ENCODE measurements at places on chromosomes 4 and X. TPM values are rescaled to one million over a fixed set of nuclear protein-coding genes. Genes with fewer than 3 reads are reported as not detected.
A peak's percentile ranks its signal among the peaks of the same experiment; 100 is the strongest.

GRCh38 chr4:24730256-24731001 is 64.9 kb upstream of the SOD3 start:
- peak overlapping the region; percentile 73 for H3K27ac ChIP-seq
- H3K27me3 ChIP-seq: no peaks in the 10 kb centered on the region
- H3K4me1 ChIP-seq: peaks cover 5% of the 10 kb centered on the region

GRCh38 chrX:11380187-11380844 is 87.1 kb downstream of the AMELX start:
- H3K27me3 ChIP-seq: no peaks in the 10 kb centered on the region
- no peak overlapping the region for H3K4me3 ChIP-seq
- peaks cover 2% of the 10 kb centered on the region for H3K4me1 ChIP-seq
- no peak overlapping the region for H3K27ac ChIP-seq
- H3K36me3 ChIP-seq: no peaks in the 10 kb centered on the region

DNA sequence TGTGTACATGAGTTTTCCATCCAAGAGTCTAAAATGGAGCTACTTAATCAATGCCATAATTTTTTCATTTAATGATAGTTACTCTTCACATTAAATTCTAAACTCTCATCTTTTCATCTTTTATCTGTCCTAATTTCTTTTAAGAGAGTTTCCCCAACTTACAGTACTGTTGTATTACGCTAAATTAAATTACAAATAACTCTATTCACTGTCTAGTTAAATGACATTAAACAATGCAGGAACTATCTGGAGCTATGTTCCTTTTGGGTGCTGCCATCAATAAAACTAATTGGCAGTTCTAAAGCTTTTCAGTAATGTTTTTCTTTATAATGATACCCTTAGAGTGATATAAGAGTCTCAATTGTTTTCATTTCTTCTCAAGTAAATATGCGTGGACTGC is 227.6 kb downstream of the ANKRD50 start:
- H3K4me1 ChIP-seq: no peaks in the 10 kb centered on the region
- H3K36me3 ChIP-seq: peaks cover 1% of the 10 kb centered on the region
- H3K27ac ChIP-seq: no peak overlapping the region
- no peak for DNase-seq
- no peaks in the 10 kb centered on the region for H3K27me3 ChIP-seq

DNA sequence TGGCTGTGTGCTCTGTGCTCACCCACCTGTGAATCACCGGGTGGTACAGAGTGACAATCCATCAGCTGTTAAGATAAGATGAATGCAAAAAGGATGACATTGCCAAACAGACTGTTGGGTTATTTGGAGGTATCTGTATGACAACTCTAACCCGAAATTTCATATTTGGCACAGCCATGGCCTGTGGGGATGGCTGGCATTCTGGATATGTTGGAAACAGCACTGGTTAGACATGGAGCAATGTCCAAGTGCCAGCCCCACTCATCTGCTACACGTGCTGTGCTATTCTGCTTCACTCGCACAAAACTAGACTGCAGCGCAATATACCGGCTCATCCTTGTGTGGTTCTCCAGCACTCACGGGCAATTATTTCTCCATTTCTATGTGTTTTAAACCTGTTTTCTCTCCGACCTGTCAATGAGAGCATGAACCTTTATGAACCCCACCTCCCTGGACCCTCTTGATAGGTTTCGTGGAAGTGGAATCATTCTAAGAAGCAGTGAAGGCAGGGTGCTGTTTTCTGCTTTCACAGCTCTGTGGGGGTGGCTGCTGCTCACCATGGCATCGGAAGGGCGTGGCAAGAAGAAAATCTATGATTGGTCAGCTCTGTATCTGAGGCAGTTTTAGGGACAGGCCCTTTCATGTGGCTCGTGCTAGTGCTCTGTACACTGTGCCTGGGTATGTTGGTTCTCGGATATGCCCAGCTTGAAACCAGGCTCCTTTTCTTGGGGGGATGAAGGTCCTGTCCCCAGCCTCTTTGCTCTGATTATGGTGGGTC is 94.9 kb downstream of the ENPP6 start:
- H3K4me1 ChIP-seq: no peaks in the 10 kb centered on the region
- peaks cover 2% of the 10 kb centered on the region for H3K27me3 ChIP-seq
- no peak overlapping the region for H3K4me3 ChIP-seq
- H3K36me3 ChIP-seq: no peaks in the 10 kb centered on the region
- no peak for DNase-seq
- H3K27ac ChIP-seq: no peak overlapping the region

- no peak within 1 kb of the TSS for H3K4me3 ChIP-seq
- DNase-seq: peak; percentile 92
- peak within 1 kb of the TSS; percentile 52 for H3K27ac ChIP-seq
- H3K36me3 ChIP-seq: no peaks in the 10 kb centered on the region
- no peaks in the 10 kb centered on the region for H3K27me3 ChIP-seq
These were observed at the start of gene TMSB15A for GRCh38 chrX:102515975-102516941. Gene TMSB15A, minus strand, starts transcription at chrX:102516739.

GRCh38 chr4:168569066-168569930 is 72.4 kb downstream of the PALLD start:
- DNase-seq: no peak
- no peaks in the 10 kb centered on the region for H3K36me3 ChIP-seq
- no peaks in the 10 kb centered on the region for H3K27me3 ChIP-seq
- H3K27ac ChIP-seq: no peak overlapping the region

DNA sequence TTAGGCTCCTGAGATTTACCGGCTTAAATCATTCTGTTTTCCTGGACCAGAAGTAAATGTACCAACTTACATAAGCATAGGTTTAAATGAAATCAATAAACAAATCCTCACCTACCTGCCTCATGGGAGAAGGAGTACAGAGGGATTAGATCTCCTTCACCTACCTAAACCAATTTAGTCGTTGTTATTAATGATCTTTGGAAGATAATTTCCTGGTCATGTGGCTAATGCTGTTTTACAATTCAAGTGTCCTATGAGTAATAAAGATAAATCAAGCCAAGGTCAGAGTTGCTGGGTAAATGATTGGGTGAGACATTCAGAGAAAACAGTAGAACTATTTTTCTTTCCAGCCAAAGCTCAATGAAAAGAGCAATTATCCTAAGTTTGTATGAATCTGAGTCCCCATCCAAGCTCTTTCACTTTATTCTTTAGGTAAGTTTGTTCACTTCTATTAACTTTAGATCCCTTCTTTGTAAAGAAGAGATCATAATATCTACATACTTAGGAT is 423.0 kb upstream of the FAM241A start:
- H3K27ac ChIP-seq: no peak overlapping the region
- DNase-seq: no peak
- H3K4me1 ChIP-seq: no peaks in the 10 kb centered on the region

GRCh38 chr4:1836650-1837049 is 19.3 kb downstream of the LETM1 start:
- DNase-seq: no peak
- no peak overlapping the region for H3K27ac ChIP-seq
- H3K27me3 ChIP-seq: no peaks in the 10 kb centered on the region
- no peaks in the 10 kb centered on the region for H3K4me1 ChIP-seq
- no peak overlapping the region for H3K4me3 ChIP-seq

DNA sequence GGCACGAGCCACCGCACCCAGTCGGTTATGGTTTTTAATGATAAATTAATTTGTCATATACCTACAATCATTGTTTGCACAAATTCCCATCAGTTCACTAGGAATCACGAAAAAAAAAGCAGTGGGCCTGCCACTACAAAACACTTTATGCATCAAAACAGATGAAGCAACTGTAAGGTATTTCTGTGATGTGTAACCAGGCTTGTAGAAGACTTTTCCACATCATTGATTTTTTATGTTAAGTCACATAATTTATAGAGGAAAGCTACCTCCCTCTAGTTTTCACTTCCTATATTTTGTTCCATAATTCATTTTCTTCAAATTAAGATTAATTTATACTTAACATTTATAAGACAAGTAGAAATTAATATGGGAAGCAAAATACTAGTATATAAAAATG is 6.7 kb upstream of the FAM200B start:
- DNase-seq: no peak
- H3K4me1 ChIP-seq: no peaks in the 10 kb centered on the region
- H3K36me3 ChIP-seq: no peaks in the 10 kb centered on the region
- H3K27me3 ChIP-seq: no peaks in the 10 kb centered on the region

GRCh38 chrX:117010243-117010642 is 547.5 kb upstream of the CT83 start:
- H3K4me3 ChIP-seq: no peak overlapping the region
- no peaks in the 10 kb centered on the region for H3K36me3 ChIP-seq
- no peak overlapping the region for H3K27ac ChIP-seq
- no peak for DNase-seq
- H3K4me1 ChIP-seq: no peaks in the 10 kb centered on the region
- H3K27me3 ChIP-seq: no peaks in the 10 kb centered on the region

DNA sequence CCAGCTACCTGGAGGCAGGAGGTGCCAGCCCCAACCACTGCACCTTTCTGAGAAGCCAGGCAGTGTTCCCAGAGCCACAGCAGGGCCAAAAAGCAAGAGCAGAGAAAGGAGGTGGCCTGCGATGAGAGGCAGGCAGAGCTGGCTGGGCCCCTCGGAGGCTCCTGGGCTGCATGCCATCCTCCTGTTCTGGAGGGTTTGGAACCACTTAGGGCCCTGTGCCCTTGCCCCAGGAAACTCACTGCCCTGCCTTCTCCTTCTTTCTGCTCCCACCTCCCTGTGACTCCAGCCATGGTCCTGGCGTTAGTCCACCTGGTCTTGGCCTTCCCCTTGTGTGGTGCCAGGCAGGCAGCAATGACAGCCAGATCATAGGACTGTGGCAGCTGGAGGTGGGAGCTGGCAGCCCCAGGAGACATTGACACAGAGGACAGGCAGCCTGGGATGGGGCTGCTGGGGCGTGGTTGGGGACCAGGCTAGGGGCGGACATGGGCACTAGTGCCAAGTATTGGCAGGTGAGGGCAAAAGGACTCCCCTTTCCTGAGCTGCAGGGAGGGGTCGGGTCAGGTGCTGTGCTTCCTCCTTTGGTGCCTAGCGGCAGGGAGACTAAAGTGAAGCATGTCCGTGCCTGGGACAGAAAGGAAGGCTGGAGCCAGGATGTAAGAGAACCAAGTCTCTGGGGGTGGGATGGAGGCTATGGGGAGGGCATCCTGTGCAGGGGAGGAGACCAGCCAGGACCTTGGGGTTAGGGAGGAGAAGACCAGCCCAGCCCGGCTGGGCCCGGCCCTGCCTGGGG is 1.4 kb downstream of the APLN start:
- DNase-seq: no peak
- H3K27ac ChIP-seq: no peak overlapping the region
- H3K4me1 ChIP-seq: no peaks in the 10 kb centered on the region
- H3K27me3 ChIP-seq: no peaks in the 10 kb centered on the region
- no peaks in the 10 kb centered on the region for H3K36me3 ChIP-seq
- H3K4me3 ChIP-seq: no peak overlapping the region

- peak overlapping the region; percentile 66 for H3K27ac ChIP-seq
- no peaks in the 10 kb centered on the region for H3K27me3 ChIP-seq
- no peaks in the 10 kb centered on the region for H3K36me3 ChIP-seq
- H3K4me1 ChIP-seq: no peaks in the 10 kb centered on the region
These were observed 705 bp downstream of the RPS6KA3 start for GRCh38 chrX:20265726-20266681.

DNA sequence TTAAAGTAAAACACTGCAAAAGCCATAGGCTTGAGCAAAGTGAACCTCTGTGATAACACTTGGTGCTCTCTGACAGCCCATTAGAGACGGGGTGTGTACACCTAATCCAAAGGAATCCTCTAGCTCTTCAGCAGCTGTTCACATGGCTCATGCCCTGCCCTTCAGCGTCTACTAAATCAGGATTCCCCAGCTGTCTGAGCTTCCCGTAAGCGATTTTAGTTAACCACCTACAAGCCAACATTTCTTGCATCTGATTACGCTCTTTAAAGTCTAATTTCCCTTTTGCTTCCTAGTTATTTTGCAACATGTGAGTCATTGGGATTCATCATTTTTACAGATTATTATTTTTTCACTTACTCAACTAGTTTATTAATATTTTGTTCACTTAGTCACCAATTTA is 6.5 kb downstream of the DMD start:
- no peak for DNase-seq
- no peaks in the 10 kb centered on the region for H3K27me3 ChIP-seq
- no peaks in the 10 kb centered on the region for H3K36me3 ChIP-seq
- H3K27ac ChIP-seq: peak overlapping the region; percentile 51

- H3K36me3 ChIP-seq: no peaks in the 10 kb centered on the region
- H3K4me1 ChIP-seq: no peaks in the 10 kb centered on the region
- H3K27ac ChIP-seq: no peak overlapping the region
These were observed 368.9 kb upstream of the CTSO start for GRCh38 chr4:156322592-156322991.

DNA sequence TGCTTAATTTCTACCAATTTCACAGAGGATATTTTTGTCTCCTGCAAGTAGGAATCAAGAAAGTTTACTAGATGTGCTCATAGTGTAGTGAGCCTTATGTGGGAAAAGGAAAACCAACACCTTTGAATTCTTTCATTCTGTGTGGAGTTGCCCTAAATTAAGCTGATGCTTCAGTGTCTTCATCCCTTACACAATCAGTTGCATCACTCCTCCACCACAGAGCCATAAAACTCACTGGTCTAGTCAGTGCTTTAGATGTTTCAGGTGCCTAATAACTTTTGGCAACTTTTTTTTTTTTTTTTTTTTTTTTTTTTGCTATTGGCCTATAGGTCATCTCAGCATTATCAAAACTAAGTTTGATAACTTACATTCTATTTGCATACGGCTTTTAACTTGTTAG is 41.5 kb downstream of the HHIP start:
- no peaks in the 10 kb centered on the region for H3K36me3 ChIP-seq
- no peak overlapping the region for H3K27ac ChIP-seq
- H3K4me3 ChIP-seq: no peak overlapping the region
- no peaks in the 10 kb centered on the region for H3K27me3 ChIP-seq
- DNase-seq: no peak

GRCh38 chr4:112823606-112824005 is 186.7 kb downstream of the LARP7 start:
- H3K27me3 ChIP-seq: no peaks in the 10 kb centered on the region
- no peaks in the 10 kb centered on the region for H3K4me1 ChIP-seq
- no peak for DNase-seq
- H3K27ac ChIP-seq: no peak overlapping the region
- H3K36me3 ChIP-seq: no peaks in the 10 kb centered on the region

DNA sequence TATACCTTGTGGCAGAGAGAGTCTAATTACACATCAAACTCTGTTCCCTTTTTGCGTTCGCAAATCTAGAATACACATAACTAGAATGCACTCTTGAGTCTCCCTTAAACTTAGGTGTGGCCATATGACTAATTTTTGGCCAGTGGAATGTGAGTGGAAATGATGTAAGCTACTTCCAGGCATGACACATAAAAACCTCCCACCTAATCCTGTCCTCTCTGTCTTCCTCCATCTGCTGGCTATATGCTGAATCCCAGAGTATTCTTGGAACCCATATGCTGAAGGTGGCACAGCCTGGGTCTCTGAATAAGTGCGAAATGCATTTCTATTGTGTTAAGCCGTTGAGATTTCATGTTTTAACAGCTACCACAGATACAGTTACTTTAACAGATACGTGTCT is 269.9 kb upstream of the NRK start:
- H3K27ac ChIP-seq: no peak overlapping the region
- no peaks in the 10 kb centered on the region for H3K27me3 ChIP-seq
- H3K36me3 ChIP-seq: no peaks in the 10 kb centered on the region
- no peaks in the 10 kb centered on the region for H3K4me1 ChIP-seq

- H3K27me3 ChIP-seq: no peaks in the 10 kb centered on the region
- no peaks in the 10 kb centered on the region for H3K4me1 ChIP-seq
- H3K36me3 ChIP-seq: no peaks in the 10 kb centered on the region
- H3K27ac ChIP-seq: no peak overlapping the region
- DNase-seq: no peak
These were observed 1.8 kb upstream of the KDM6A start for GRCh38 chrX:44871114-44871645.

CDKN2AIP gene
- total RNA-seq: 15.4 TPM

ARAP2 gene
- 22.7 TPM for total RNA-seq

ZAR1 gene
- total RNA-seq: not detected

TRIM2 gene
- 53.4 TPM for total RNA-seq

RPL9 gene
- 1,464 TPM for total RNA-seq

SORCS2 gene
- 8.4 TPM for total RNA-seq

MMAA gene
- total RNA-seq: 10.2 TPM

USP38 gene
- total RNA-seq: 18.4 TPM

UCP1 gene
- not detected for total RNA-seq

PDGFC gene
- total RNA-seq: 45.6 TPM

Data from aorta (tissue), 5 donors.